Breast epithelium (tissue), 4 donors: ENCODE measurements at places on chromosomes 1 and 21.

DNA sequence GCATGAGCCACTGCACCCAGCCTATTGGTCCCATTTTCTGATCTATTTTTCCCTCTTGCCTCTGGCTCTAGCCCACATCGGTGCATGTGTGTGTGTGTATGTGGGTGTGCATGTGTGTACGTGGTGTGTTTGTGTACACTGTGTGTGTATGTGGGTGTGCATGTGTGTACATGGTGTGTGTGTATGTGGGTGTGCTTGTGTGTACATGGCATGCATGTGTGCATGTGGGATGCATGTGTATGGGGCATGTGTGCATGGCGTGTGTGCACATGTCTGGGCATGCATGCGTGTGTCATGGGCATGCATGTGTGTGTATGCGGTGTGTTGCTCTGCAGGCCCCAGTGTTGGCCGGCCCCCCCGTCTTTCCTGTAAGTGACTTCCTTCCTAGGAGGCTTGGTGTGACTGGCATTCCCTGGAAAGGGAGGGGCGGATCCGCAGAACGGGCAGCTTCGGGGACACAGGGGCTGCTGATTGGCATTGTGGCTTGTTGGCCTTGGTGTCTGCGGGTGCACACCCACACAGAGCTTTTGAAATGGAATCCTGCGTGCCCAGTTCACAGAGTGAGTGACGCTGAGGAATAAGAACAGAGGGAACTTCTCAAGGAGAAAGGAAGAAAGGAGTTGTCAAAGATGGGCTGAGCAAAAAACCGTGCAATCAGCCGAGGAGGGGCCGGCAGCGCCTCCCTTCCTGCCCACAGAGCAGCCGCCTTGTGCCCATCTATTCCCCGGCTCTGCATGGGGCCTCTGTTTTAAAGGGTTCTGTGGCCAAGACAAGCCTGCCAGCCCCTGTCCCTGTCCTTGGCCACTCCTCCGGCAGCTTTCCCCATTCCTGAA lies 8.0 kb downstream of the PDXK start:
- peaks cover 20% of the 10 kb centered on the region for H3K4me1 ChIP-seq
- H3K27me3 ChIP-seq, result no peaks in the 10 kb centered on the region
- no peaks in the 10 kb centered on the region for H3K36me3 ChIP-seq
- peak overlapping the region; percentile 80 for H3K4me3 ChIP-seq
- peak overlapping the region; percentile 91 for H3K27ac ChIP-seq

- no peaks in the 10 kb centered on the region for H3K27me3 ChIP-seq
- H3K4me3 ChIP-seq, result no peak overlapping the region
- peaks cover 15% of the 10 kb centered on the region for H3K4me1 ChIP-seq
- DNase-seq, result no peak
Observed at GRCh38 chr1:43296207-43296606, 4.6 kb upstream of the TIE1 start.

- H3K36me3 ChIP-seq, result no peaks in the 10 kb centered on the region
- H3K27me3 ChIP-seq, result no peaks in the 10 kb centered on the region
- H3K27ac ChIP-seq, result peak overlapping the region; percentile 14
Observed at GRCh38 chr1:230147253-230148125, 80.5 kb downstream of the GALNT2 start.

- no peaks in the 10 kb centered on the region for H3K4me1 ChIP-seq
- no peak overlapping the region for H3K4me3 ChIP-seq
- H3K27ac ChIP-seq, result no peak overlapping the region
- no peak for DNase-seq
- H3K36me3 ChIP-seq, result no peaks in the 10 kb centered on the region
- no peaks in the 10 kb centered on the region for H3K27me3 ChIP-seq
Observed at GRCh38 chr1:200257235-200257634, 152.6 kb downstream of the ZNF281 start.

GRCh38 chr1:23066075-23066474 lies 46.8 kb downstream of the KDM1A start:
- no peak overlapping the region for H3K4me3 ChIP-seq
- no peak overlapping the region for H3K27ac ChIP-seq
- no peaks in the 10 kb centered on the region for H3K4me1 ChIP-seq
- DNase-seq, result no peak
- H3K36me3 ChIP-seq, result no peaks in the 10 kb centered on the region
- H3K27me3 ChIP-seq, result no peaks in the 10 kb centered on the region

GRCh38 chr1:185652348-185652747 lies 81.8 kb upstream of the HMCN1 start:
- H3K27me3 ChIP-seq, result no peaks in the 10 kb centered on the region
- H3K36me3 ChIP-seq, result no peaks in the 10 kb centered on the region
- no peak overlapping the region for H3K27ac ChIP-seq
- no peak overlapping the region for H3K4me3 ChIP-seq
- no peaks in the 10 kb centered on the region for H3K4me1 ChIP-seq
- DNase-seq, result no peak

- H3K27me3 ChIP-seq, result no peaks in the 10 kb centered on the region
- no peaks in the 10 kb centered on the region for H3K36me3 ChIP-seq
- H3K4me1 ChIP-seq, result no peaks in the 10 kb centered on the region
- no peak overlapping the region for H3K4me3 ChIP-seq
- no peak for DNase-seq
Observed at GRCh38 chr1:110130989-110131388, 18.7 kb downstream of the UBL4B start.

- no peaks in the 10 kb centered on the region for H3K4me1 ChIP-seq
- H3K36me3 ChIP-seq, result no peaks in the 10 kb centered on the region
- no peaks in the 10 kb centered on the region for H3K27me3 ChIP-seq
- no peak overlapping the region for H3K4me3 ChIP-seq
- DNase-seq, result no peak
Observed at GRCh38 chr1:93588206-93588605, 93.4 kb downstream of the BCAR3 start.

DNA sequence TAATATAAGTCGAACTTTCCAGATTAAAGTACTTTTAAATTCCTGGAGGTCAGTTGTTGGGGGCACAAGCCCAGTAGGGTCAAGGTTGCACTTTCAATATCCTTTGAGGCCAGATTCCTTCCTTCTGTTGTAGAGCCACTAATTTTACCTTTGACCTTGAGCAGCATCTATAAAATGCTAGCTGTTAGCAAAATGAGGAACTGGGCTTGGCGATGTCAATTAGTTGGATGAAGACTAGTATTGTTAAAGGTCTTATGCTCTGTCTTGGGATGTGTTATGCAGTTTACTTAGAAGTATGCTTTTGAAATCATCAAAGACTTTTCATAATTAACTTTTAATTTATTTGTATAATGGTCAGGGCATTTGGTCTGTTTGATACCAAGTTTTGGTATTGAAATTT lies 425.9 kb upstream of the PROX1 start:
- no peaks in the 10 kb centered on the region for H3K27me3 ChIP-seq
- H3K36me3 ChIP-seq, result no peaks in the 10 kb centered on the region
- no peak for DNase-seq
- H3K27ac ChIP-seq, result no peak overlapping the region
- no peak overlapping the region for H3K4me3 ChIP-seq
- no peaks in the 10 kb centered on the region for H3K4me1 ChIP-seq

GRCh38 chr1:227934476-227935313 lies 13.0 kb downstream of the WNT9A start:
- peak overlapping the region; percentile 75 for H3K27ac ChIP-seq
- H3K4me3 ChIP-seq, result no peak overlapping the region
- DNase-seq, result no peak
- no peaks in the 10 kb centered on the region for H3K4me1 ChIP-seq
- no peaks in the 10 kb centered on the region for H3K36me3 ChIP-seq

- no peak overlapping the region for H3K27ac ChIP-seq
- H3K4me3 ChIP-seq, result no peak overlapping the region
- no peaks in the 10 kb centered on the region for H3K36me3 ChIP-seq
- DNase-seq, result no peak
- no peaks in the 10 kb centered on the region for H3K4me1 ChIP-seq
Observed at GRCh38 chr1:156833603-156834002, 17.0 kb upstream of the SH2D2A start.

- no peaks in the 10 kb centered on the region for H3K36me3 ChIP-seq
- H3K27me3 ChIP-seq, result no peaks in the 10 kb centered on the region
- no peaks in the 10 kb centered on the region for H3K4me1 ChIP-seq
- H3K27ac ChIP-seq, result no peak overlapping the region
- no peak overlapping the region for H3K4me3 ChIP-seq
Observed at GRCh38 chr1:245516284-245516759, 361.5 kb downstream of the KIF26B start.

- no peaks in the 10 kb centered on the region for H3K36me3 ChIP-seq
- no peaks in the 10 kb centered on the region for H3K27me3 ChIP-seq
- H3K4me1 ChIP-seq, result peaks cover 9% of the 10 kb centered on the region
- H3K4me3 ChIP-seq, result no peak overlapping the region
- no peak overlapping the region for H3K27ac ChIP-seq
Observed at GRCh38 chr1:165845992-165846748, 18.8 kb downstream of the UCK2 start.

- no peak overlapping the region for H3K27ac ChIP-seq
- no peaks in the 10 kb centered on the region for H3K27me3 ChIP-seq
- no peaks in the 10 kb centered on the region for H3K36me3 ChIP-seq
- H3K4me3 ChIP-seq, result no peak overlapping the region
- no peaks in the 10 kb centered on the region for H3K4me1 ChIP-seq
- no peak for DNase-seq
Observed at GRCh38 chr1:6724517-6725141, 23.0 kb upstream of the DNAJC11 start.

DNA sequence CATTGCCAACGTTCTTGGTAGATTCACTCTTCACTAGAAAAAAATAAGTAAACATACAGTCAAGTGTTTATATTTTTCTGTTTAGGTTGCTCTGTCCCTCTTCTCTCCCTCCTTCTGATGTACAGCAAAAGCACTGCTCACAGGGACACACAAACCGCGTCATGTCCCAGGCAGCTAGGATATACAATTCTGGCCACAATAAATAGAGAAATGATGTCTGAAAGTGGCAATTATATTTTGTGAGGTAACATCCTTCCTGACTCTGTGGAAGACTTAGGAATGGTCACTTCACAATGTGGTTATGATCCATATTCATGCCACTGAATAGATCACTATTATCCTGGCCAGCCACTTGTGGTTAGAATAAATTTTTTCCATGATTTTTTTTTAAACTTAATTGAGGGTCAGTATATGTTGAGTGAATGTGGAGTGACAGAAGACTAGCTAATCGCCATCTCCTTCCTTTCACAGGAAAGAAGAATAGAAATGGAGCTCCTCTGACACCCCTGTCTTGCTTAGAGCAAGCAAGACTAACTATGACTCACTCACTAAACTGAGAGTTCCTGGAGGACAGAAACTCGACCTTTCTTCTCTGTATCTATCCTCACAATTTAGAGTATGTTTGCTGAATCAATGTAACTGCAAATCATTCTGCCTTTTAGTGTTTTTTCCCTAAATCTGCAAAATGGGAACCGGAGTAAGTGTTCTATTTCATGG lies 54.0 kb downstream of the ZNHIT6 start:
- no peak overlapping the region for H3K27ac ChIP-seq
- no peak for DNase-seq
- no peaks in the 10 kb centered on the region for H3K36me3 ChIP-seq
- H3K27me3 ChIP-seq, result no peaks in the 10 kb centered on the region

DNA sequence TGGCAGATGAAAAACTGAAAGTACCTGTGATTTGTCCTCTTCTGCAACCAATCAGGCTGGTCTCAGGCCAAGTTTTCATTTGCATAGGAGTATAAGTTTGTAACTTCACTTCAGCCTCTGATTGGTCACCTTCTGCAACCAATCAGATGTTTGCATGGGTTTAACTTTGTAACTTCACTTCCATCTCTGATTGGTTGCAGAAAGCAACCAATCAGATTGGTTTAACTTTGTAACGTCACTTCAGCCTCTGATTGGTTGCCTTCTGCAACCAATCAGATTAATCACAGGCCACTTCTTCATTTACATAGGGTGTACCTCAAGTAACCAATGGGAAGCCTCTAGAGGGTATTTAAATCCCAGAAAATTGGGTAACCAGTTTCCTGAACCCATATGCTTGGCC lies 18.9 kb upstream of the TUT4 start:
- no peaks in the 10 kb centered on the region for H3K36me3 ChIP-seq
- no peak overlapping the region for H3K27ac ChIP-seq
- DNase-seq, result no peak

DNA sequence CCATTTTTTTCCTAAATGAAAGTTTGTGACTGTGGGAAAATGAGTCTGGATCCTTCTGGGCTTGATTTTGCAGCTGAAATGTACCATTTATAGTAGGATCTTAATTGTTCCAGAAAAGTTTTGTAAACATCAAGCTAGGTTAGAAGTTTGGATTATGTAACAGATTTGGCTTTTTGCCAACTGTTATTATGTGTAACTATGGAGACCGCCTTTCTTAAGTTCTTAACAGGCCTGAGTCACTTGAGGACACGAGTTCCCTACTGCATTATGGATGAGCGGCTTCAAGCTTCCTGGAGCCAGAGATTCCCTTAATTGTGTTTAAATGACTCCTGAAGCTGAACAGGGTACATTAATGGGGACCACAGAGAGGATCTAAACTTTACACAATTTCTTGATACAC lies 22.2 kb downstream of the SLC25A33 start:
- peak overlapping the region; percentile 74 for H3K27ac ChIP-seq
- H3K27me3 ChIP-seq, result no peaks in the 10 kb centered on the region
- no peaks in the 10 kb centered on the region for H3K4me1 ChIP-seq
- H3K36me3 ChIP-seq, result no peaks in the 10 kb centered on the region

GRCh38 chr1:26279456-26280332 lies at the start of gene SH3BGRL3:
Gene SH3BGRL3, plus strand, starts transcription at chr1:26280086. Its CDS starts 70 bp downstream, at chr1:26280156.
- no peaks in the 10 kb centered on the region for H3K27me3 ChIP-seq
- no peaks in the 10 kb centered on the region for H3K36me3 ChIP-seq
- H3K27ac ChIP-seq, result peak within 1 kb of the TSS; percentile 95
- DNase-seq, result peak; percentile 80
- H3K4me1 ChIP-seq, result peaks cover 34% of the 10 kb centered on the region

- H3K4me1 ChIP-seq, result peaks cover 8% of the 10 kb centered on the region
- peaks cover 4% of the 10 kb centered on the region for H3K27me3 ChIP-seq
- H3K36me3 ChIP-seq, result no peaks in the 10 kb centered on the region
- peak overlapping the region; percentile 68 for H3K4me3 ChIP-seq
Observed at GRCh38 chr1:21508580-21509350, 458 bp upstream of the ALPL start.

DNA sequence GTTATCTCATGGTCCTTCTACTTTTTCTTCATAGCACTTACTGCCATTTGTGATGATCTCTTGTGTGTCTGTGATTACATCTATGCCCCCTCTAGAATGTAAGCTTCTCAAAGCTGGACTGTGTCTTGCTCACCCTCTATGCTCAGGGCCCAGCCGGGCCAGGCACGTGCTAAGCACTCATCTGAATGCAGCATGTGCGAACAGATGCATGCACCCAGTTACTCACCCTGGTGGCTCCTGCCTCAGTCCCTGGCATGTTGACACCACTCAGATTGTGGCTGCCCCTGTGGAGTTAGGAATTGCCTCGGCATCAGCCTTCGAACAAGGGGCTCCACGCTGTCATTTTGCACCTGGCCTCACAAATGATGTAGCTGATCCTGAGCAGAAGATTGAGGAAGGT lies 19.6 kb upstream of the PABPC4 start:
- H3K4me1 ChIP-seq, result no peaks in the 10 kb centered on the region
- H3K36me3 ChIP-seq, result no peaks in the 10 kb centered on the region
- no peak for DNase-seq
- H3K27me3 ChIP-seq, result no peaks in the 10 kb centered on the region
- H3K27ac ChIP-seq, result no peak overlapping the region

GRCh38 chr21:31929548-31929947 lies 56.7 kb downstream of the HUNK start:
- H3K27me3 ChIP-seq, result no peaks in the 10 kb centered on the region
- no peaks in the 10 kb centered on the region for H3K36me3 ChIP-seq
- no peaks in the 10 kb centered on the region for H3K4me1 ChIP-seq
- no peak for DNase-seq
- no peak overlapping the region for H3K4me3 ChIP-seq

- no peak for DNase-seq
- no peaks in the 10 kb centered on the region for H3K36me3 ChIP-seq
- H3K4me3 ChIP-seq, result peak overlapping the region; percentile 54
- H3K27me3 ChIP-seq, result peaks cover 12% of the 10 kb centered on the region
- H3K4me1 ChIP-seq, result peaks cover 4% of the 10 kb centered on the region
Observed at GRCh38 chr21:36708286-36709029, 9.5 kb downstream of the SIM2 start.
